Placental pericyte (primary cell): ENCODE measurements at places on chromosomes 2 and 18. TPM values are rescaled to one million over a fixed set of nuclear protein-coding genes. Genes with fewer than 3 reads are reported as not detected.

REEP1 gene
- total RNA-seq, result not detected in 2 replicates

BIRC6 gene
- total RNA-seq, result 204 and 223 TPM in 2 replicates

FAM124B gene
- 0.22 and 0.57 TPM in 2 replicates for total RNA-seq

NOSTRIN gene
- total RNA-seq, result under 0.01 and 1.0 TPM in 2 replicates

ADD2 gene
- total RNA-seq, result 0.14 TPM in 1 of 2 replicates, not detected in the other

LRRC30 gene
- not detected in 2 replicates for total RNA-seq

COQ10B gene
- 41.6 and 68.9 TPM in 2 replicates for total RNA-seq

UCN gene
- total RNA-seq, result 0.86 and 1.1 TPM in 2 replicates

ERFE gene
- total RNA-seq, result 2.4 and 7.3 TPM in 2 replicates

REG3A gene
- not detected in 2 replicates for total RNA-seq

NTSR2 gene
- not detected in 2 replicates for total RNA-seq

CYS1 gene
- total RNA-seq, result 0.14 and 0.22 TPM in 2 replicates

SLC11A1 gene
- total RNA-seq, result under 0.01 and 0.14 TPM in 2 replicates

SERPINB13 gene
- total RNA-seq, result not detected in 2 replicates

DNAJB2 gene
- 27.8 and 39.0 TPM in 2 replicates for total RNA-seq

SPATS2L gene
- total RNA-seq, result 64.3 and 137 TPM in 2 replicates

CHN1 gene
- total RNA-seq, result 72.2 and 153 TPM in 2 replicates

CCDC141 gene
- not detected in 2 replicates for total RNA-seq

FABP1 gene
- not detected in 2 replicates for total RNA-seq

CHST9 gene
- total RNA-seq, result not detected in 2 replicates

ORMDL1 gene
- 31.3 and 48.2 TPM in 2 replicates for total RNA-seq

SPEG gene
- 9.9 and 21.7 TPM in 2 replicates for total RNA-seq
